HepG2 (cell line): ENCODE measurements at places on chromosomes 3 and 15. TPM values are rescaled to one million over a fixed set of nuclear protein-coding genes. Genes with fewer than 3 reads are reported as not detected.

DNA sequence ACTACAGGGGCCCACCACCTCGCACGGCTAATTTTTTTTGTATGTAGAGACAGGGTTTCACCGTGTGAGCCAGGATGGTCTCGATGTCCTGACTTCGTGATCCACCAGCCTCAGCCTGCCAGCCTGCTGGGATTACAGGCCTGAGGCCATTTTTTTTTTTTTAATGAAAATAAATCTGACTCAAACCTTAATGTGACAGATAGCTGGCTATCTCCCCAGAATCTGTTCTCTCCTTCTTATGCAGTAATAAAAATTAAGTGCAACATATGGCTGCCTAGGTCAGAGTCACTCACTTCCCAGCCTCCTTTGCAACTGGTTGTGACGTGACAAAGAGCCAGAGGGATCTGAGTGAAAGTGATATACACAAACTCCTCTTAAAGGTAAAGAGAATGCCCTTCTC lies 53.0 kb downstream of the ZNF148 start:
- H3K4me3 ChIP-seq = no peak overlapping the region
- no peaks in the 10 kb centered on the region for H3K4me1 ChIP-seq
- no peak overlapping the region for H3K27ac ChIP-seq
- H3K36me3 ChIP-seq = peaks cover 23% of the 10 kb centered on the region

GRCh38 chr15:89482139-89482538 lies 14.2 kb downstream of the RHCG start:
- H3K27ac ChIP-seq = no peak overlapping the region
- H3K4me3 ChIP-seq = no peak overlapping the region
- DNase-seq = no peak
- H3K36me3 ChIP-seq = no peaks in the 10 kb centered on the region

NAALADL2 gene
- total RNA-seq = 0.34 TPM in 1 of 2 replicates, not detected in the other

TGM5 gene
- 0.18 and 0.22 TPM in 2 replicates for total RNA-seq

DNA sequence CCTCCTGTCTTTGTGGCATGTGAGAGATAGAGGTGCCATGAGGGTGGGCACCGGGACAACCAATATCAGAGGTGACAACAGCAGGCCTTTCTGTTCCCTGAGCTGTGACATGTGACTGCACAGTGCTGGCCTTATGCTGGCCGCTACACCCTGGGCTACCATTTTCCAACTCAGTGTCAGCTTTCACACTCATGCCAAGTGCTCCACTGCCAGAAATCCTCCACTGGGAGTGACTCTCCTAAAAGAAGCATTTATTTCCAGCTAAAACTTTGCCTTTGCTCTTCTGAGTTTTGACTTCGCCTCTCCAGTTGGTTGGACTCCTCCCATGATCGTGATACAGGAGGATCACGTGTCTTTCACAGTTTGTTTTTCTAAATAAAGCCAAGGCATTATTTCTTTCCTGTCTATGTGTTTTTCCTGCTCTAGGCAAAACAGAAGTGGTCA lies 31.4 kb downstream of the CA12 start:
- no peaks in the 10 kb centered on the region for H3K36me3 ChIP-seq
- H3K27me3 ChIP-seq = no peaks in the 10 kb centered on the region; the same call in 1 of the 2 replicates
- DNase-seq = no peak
- no peak overlapping the region for H3K27ac ChIP-seq

DNA sequence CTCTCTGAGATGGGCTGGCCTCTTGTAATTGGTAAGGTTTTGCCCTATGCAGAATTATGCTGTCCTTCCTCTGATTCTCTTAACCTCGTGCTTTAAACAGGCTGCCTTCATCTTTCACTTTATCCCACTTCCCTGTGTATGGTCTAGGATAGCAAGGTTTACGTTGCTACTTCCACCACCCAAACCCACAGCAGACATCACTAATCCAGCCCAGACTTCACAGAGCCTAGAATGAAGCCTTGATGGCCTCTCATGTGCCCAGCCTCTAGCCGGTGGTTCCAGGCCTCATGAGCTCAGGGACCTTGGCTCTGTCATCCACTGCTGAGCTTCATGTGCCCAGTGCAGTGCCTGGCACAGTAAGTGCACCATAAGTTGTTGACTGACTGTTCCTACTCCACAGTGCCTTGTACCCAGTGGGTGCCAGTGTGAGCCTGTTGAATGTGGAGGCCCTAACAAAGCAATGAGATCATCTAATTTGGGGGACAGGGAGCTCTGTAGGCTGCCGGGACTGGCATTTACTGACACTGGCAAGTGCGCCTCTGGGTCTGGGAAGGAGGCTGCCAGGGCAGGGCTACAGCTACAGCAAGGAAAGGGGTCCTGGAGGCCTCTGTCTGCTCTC lies 12.5 kb downstream of the SLC6A6 start:
- H3K4me1 ChIP-seq = peaks cover 32% of the 10 kb centered on the region
- H3K27ac ChIP-seq = no peak overlapping the region
- no peak for DNase-seq
- no peaks in the 10 kb centered on the region for H3K27me3 ChIP-seq
- peaks cover 6% of the 10 kb centered on the region for H3K36me3 ChIP-seq
- H3K4me3 ChIP-seq = no peak overlapping the region

GRCh38 chr3:169345662-169346331 lies 317.7 kb downstream of the MECOM start:
- no peaks in the 10 kb centered on the region for H3K27me3 ChIP-seq
- H3K27ac ChIP-seq = no peak overlapping the region
- no peak overlapping the region for H3K4me3 ChIP-seq
- H3K4me1 ChIP-seq = no peaks in the 10 kb centered on the region

- no peaks in the 10 kb centered on the region for H3K36me3 ChIP-seq
- DNase-seq = no peak
- no peaks in the 10 kb centered on the region for H3K27me3 ChIP-seq
- no peak overlapping the region for H3K4me3 ChIP-seq
- no peak overlapping the region for H3K27ac ChIP-seq
Measured at GRCh38 chr3:11373235-11373634, 101.0 kb downstream of the ATG7 start.

GPR156 gene
- total RNA-seq = not detected in 2 replicates

DNA sequence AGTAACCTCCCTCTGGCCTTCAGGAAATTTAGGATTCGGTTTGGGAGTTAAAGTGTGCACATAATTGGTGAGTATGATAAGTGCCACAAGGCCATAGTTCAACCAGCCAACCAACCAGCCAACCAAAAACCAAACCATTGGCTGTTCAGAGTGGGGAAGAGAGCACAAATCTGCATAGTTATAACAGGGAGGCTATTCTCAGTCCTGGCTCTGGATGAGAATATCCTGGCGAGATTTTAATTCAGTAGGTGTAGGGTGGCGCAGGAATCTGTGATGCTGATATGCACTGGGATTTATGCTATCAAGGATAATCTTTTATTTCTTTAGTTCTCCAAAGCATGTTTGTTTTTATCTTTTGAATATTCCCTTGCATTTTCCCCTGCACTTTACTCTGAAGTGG lies 49.1 kb downstream of the AKAP13 start:
- no peak overlapping the region for H3K4me3 ChIP-seq
- no peak overlapping the region for H3K27ac ChIP-seq
- DNase-seq = no peak

DNA sequence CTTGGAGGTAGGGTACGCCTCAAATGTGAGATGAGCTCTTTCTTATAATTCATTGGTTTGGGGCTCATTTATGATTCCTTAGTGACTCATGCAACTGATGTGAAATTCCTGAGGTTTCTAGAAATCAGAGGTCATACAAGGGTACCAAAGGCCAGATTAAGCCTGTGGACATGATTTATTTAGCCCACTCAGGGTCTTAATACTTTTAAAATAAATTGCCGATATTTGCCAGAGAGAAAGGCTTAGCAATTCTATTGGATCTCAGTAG lies 289.0 kb downstream of the NEK10 start:
- H3K36me3 ChIP-seq = no peaks in the 10 kb centered on the region
- no peaks in the 10 kb centered on the region for H3K4me1 ChIP-seq
- no peak for DNase-seq
- H3K27ac ChIP-seq = no peak overlapping the region

GRCh38 chr15:94239474-94239873 lies 8.1 kb downstream of the MCTP2 start:
- no peak overlapping the region for H3K27ac ChIP-seq
- no peaks in the 10 kb centered on the region for H3K27me3 ChIP-seq
- no peaks in the 10 kb centered on the region for H3K4me1 ChIP-seq
- no peak for DNase-seq

SCN11A gene
- total RNA-seq = 0.02 TPM in 1 of 2 replicates, not detected in the other

- H3K4me3 ChIP-seq = no peak overlapping the region
- H3K27ac ChIP-seq = no peak overlapping the region
- H3K27me3 ChIP-seq = no peaks in the 10 kb centered on the region
- no peaks in the 10 kb centered on the region for H3K4me1 ChIP-seq
- no peaks in the 10 kb centered on the region for H3K36me3 ChIP-seq
- DNase-seq = no peak
Measured at GRCh38 chr3:152109038-152109437, 159.7 kb upstream of the MBNL1 start.
